Activated T-helper 1 cell treated with anti-CD3 and anti-CD28 coated beads, Interleukin-12 subunit alpha, Interleukin-12 subunit beta, Interleukin-2, Interleukin-4 antibody, amounts not matched to agents 30 ng/mL and 10 ng/mL and 1 ng/mL, durations not matched to agents 14 hours and 24 hours and 36 hours (primary cell): ENCODE measurements at places on chromosomes 6 and 20.

GRCh38 chr6:105485456-105485855, 82.6 kb upstream of the PREP start:
- DNase-seq, result no peak

GRCh38 chr6:163419413-163420288, 5.1 kb downstream of the QKI start:
- no peak for DNase-seq

- no peak for DNase-seq
Measured at GRCh38 chr6:13146442-13146841, 181.9 kb downstream of the TBC1D7 start.

- DNase-seq, result no peak
Measured at GRCh38 chr20:24460712-24461111, 8.7 kb upstream of the SYNDIG1 start.

DNA sequence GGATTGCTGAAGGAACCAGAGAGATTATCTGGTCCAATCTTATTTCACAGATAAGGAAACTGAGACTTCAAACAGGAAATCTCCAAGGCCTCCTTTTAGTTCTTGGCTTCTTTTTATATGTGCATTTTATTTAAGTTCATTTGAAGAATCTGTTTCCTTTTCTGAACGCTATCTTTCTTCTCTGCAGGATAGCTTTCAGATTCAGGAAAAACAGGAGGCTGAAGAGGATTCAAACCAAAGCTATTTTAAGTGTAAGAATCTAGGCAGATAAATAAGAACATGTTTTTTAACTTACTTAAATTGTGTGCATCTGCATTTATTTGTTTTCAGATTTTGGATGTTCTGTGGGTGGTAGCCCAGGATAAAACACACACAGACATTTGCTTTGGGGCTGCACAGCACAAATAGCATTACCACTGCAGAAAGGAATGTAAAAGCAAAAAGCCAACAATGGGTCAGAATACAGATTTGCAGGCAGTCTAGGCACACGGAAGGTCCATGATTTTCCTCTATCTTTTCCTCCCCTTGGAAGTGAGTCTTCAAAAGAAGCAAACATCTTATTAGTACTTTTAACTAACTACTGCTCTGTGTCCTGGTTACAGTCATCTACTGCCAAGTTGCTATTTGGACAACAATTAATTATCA, 188.8 kb upstream of the TBX18 start:
- no peak for DNase-seq

GRCh38 chr6:158560836-158561320, 987 bp downstream of the TMEM181 start:
- no peak for DNase-seq

GRCh38 chr20:48661575-48662455, 166.0 kb downstream of the PREX1 start:
- no peak for DNase-seq

- no peak for DNase-seq
Measured at GRCh38 chr6:3687847-3688246, 63.7 kb downstream of the PXDC1 start.
